ENCODE measurements at places on chromosomes 6 and 20.

GRCh38 chr6:25244865-25245264 is 34.3 kb upstream of the CARMIL1 start:
- H3K4me1 ChIP-seq: no peaks in the 10 kb centered on the region
- H3K36me3 ChIP-seq: no peaks in the 10 kb centered on the region
- no peak overlapping the region for H3K27ac ChIP-seq
- no peaks in the 10 kb centered on the region for H3K27me3 ChIP-seq
- H3K4me3 ChIP-seq: no peak overlapping the region
- DNase-seq: no peak

- peak overlapping the region; percentile 35 for H3K27ac ChIP-seq
- no peak for DNase-seq
- H3K27me3 ChIP-seq: peaks cover 10% of the 10 kb centered on the region
- peaks cover 41% of the 10 kb centered on the region for H3K4me1 ChIP-seq
- peak overlapping the region; percentile 85 for H3K4me3 ChIP-seq
- H3K36me3 ChIP-seq: peaks cover 9% of the 10 kb centered on the region
These were observed 50.2 kb downstream of the TMEM242 start for GRCh38 chr6:157272866-157273755.

GRCh38 chr6:50358113-50358512 is 308.4 kb upstream of the DEFB112 start:
- H3K27ac ChIP-seq: no peak overlapping the region
- no peaks in the 10 kb centered on the region for H3K4me1 ChIP-seq
- no peaks in the 10 kb centered on the region for H3K36me3 ChIP-seq
- H3K27me3 ChIP-seq: no peaks in the 10 kb centered on the region
- H3K4me3 ChIP-seq: no peak overlapping the region

DNA sequence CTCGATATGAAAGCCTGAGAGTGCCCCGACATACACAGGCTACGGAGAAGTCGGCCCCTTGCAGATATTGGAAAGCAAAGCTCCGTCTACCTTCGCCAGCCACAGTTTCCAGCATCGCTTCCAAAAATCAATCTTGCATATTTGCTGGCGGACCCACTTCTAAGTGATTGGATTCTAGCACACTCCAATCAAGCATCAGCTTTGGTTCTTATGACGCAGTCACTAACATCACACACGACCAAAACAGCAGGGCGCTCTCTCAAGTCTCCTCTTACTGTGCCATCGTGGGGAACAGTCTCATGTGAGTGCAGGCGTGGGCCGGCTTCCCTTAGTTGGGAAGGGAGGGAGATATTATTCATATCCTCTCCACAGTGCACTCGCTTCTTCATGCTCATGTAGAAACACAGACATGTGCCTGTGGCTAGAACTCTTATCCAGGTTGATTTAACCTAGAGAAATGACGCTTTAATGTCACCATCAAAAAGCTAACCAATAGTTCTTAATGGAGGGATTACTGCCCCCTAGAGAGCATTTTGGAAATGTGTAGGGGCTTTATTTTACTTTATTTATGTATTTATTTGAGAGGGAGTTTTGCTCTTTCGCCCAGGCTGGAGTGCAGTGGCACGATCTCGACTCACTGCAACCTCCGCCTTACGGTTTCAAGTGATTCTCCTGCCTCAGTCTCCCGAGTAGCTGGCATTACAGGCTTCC is 229.8 kb downstream of the SOD2 start:
- H3K4me3 ChIP-seq: no peak overlapping the region
- peaks cover 27% of the 10 kb centered on the region for H3K27me3 ChIP-seq
- no peak for DNase-seq
- no peaks in the 10 kb centered on the region for H3K4me1 ChIP-seq
- no peaks in the 10 kb centered on the region for H3K36me3 ChIP-seq
- no peak overlapping the region for H3K27ac ChIP-seq

GRCh38 chr6:149974825-149975224 is 11.1 kb downstream of the ULBP1 start:
- no peak overlapping the region for H3K27ac ChIP-seq
- DNase-seq: no peak
- no peak overlapping the region for H3K4me3 ChIP-seq
- no peaks in the 10 kb centered on the region for H3K36me3 ChIP-seq
- H3K4me1 ChIP-seq: no peaks in the 10 kb centered on the region

DNA sequence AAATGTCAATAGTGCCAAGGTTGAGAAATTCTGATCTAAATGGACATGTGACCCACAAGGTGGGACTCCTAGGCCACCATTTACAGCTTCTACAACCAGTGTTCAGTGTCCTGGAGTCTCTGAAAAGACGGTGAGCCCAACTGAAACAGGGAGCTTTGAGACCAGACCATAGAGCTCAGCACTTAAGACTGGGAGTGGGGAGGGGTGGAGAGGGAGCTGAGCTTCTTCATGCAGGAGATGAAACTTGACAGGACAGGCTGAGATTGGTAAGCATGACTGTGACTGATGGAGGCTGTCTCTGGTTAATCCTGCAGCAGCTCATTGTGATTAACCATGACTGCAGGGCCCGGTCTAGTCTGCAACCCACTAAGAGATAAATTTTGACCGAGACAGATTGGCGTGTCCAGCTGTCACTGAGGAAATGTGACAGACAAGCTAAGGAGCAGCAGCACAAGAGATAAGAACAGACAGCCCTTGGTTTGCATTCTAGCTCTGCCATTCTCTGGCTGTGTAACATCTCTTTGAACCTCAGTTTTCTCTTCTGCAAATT is 1.4 kb upstream of the AAR2 start:
- no peaks in the 10 kb centered on the region for H3K36me3 ChIP-seq
- H3K27ac ChIP-seq: no peak overlapping the region
- H3K27me3 ChIP-seq: no peaks in the 10 kb centered on the region
- H3K4me3 ChIP-seq: peak overlapping the region; percentile 68

GRCh38 chr6:65646544-65646943 is 60.5 kb downstream of the EYS start:
- no peaks in the 10 kb centered on the region for H3K27me3 ChIP-seq
- H3K4me3 ChIP-seq: no peak overlapping the region
- no peak for DNase-seq
- peaks cover 16% of the 10 kb centered on the region for H3K4me1 ChIP-seq
- peaks cover 21% of the 10 kb centered on the region for H3K36me3 ChIP-seq

DNA sequence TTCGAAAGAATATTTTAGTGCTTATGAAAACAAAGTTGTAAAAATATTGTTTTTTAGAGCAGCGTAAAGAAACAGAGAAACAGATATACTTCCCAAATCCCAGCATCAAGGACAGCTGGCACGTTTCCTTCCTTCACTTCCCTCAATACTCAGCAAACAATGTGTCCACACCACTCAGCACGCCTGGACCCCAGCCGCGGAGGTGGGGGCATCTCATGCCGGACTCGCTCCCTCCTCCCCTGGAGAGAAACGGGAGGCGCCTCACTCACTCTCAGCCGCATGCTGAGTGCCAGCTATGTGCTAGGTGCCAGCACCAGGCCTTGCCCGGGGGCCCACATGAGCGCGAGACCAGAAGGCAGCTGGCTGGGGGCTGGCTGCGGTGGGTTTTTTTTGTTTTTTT is 34.7 kb downstream of the SLC2A4RG start:
- H3K27ac ChIP-seq: peak overlapping the region; percentile 92
- H3K27me3 ChIP-seq: no peaks in the 10 kb centered on the region
- H3K36me3 ChIP-seq: peaks cover 5% of the 10 kb centered on the region
- no peak overlapping the region for H3K4me3 ChIP-seq
- no peak for DNase-seq
- H3K4me1 ChIP-seq: peaks cover 32% of the 10 kb centered on the region

GRCh38 chr6:54291146-54291545 is 17.1 kb upstream of the TINAG start:
- no peak overlapping the region for H3K4me3 ChIP-seq
- H3K27ac ChIP-seq: no peak overlapping the region
- DNase-seq: no peak
- no peaks in the 10 kb centered on the region for H3K4me1 ChIP-seq
- H3K27me3 ChIP-seq: no peaks in the 10 kb centered on the region
- no peaks in the 10 kb centered on the region for H3K36me3 ChIP-seq

DNA sequence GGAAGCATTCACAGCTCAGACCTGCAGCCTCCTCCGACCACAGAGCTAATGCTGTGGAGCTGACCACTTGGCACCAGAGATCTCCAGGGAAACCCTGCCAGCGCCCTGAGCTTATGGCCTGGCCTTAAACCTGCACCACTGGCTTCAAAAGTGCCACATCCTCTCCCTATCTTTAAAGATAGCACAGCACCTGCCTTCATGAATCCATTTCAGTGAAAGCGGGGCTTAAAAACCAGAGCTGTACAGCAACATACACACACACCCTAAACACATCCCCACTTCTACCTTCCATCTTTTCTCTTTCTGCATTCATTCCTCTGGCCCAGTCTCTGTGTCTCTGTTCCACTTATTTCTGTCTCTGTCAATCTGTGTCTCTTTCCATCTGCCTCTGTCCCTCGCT is 59.8 kb upstream of the CCDC167 start:
- H3K4me1 ChIP-seq: peaks cover 69% of the 10 kb centered on the region
- H3K27ac ChIP-seq: no peak overlapping the region
- peaks cover 10% of the 10 kb centered on the region for H3K27me3 ChIP-seq
- no peaks in the 10 kb centered on the region for H3K36me3 ChIP-seq

GRCh38 chr6:82968708-82969107 is 96.9 kb downstream of the UBE3D start:
- H3K4me1 ChIP-seq: no peaks in the 10 kb centered on the region
- H3K4me3 ChIP-seq: no peak overlapping the region
- peaks cover 5% of the 10 kb centered on the region for H3K36me3 ChIP-seq
- no peaks in the 10 kb centered on the region for H3K27me3 ChIP-seq

DNA sequence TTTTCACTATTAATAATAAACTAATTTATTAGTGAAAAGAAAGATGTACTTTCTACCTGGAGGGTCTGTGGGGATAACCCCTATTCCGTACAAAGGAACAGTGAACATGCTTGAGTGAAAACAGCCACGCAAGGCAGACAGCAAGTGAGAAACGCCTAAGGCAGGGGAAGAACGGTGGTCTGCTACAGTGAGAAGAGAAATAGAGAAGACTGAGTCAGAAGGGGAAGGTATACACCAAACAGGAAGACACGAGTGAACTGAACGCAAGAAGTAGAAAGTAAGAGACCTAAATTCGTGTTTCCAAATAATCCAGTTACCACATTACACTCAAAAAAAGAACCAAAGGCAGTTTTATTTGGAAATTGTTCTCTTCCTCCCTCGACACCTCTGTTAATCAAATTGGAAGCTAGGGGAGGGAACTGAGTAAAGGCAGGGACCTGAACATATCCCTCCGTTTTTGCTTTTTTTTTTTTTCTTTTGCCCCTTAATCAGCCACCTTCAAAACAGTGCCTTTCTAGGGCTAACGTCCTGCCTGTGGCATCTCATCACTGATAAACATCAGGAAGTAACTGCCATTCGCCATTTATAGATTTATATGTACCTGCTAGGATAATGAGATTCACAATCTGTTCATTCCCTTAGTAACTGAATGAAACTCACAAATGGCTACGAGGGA is 48.9 kb downstream of the ATXN1 start:
- H3K27ac ChIP-seq: no peak overlapping the region
- H3K27me3 ChIP-seq: no peaks in the 10 kb centered on the region
- no peak for DNase-seq
- H3K4me1 ChIP-seq: peaks cover 18% of the 10 kb centered on the region
- H3K4me3 ChIP-seq: no peak overlapping the region

DNA sequence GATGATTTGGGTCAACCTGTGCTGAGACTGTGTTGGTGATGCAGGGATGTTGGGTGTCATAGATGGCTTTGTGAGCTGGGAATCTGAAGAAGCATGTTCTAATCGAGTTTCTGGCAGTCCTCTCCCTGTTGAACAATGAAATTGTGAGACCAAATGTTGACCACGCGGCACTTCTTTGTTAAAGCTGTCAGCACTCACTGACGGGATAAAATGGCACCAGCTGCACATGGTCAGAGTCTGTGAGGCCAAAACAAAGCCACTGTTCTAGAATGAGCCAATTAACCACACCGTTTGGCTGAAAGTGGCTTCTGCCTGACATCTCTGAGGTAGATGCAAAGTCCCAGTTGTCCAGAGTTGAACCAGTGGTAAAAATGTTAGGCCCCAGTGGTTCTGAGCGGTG is 562.2 kb downstream of the KIF16B start:
- H3K27me3 ChIP-seq: no peaks in the 10 kb centered on the region
- H3K4me3 ChIP-seq: no peak overlapping the region
- no peak for DNase-seq
- H3K27ac ChIP-seq: peak overlapping the region; percentile 89
- H3K4me1 ChIP-seq: peaks cover 14% of the 10 kb centered on the region

DNA sequence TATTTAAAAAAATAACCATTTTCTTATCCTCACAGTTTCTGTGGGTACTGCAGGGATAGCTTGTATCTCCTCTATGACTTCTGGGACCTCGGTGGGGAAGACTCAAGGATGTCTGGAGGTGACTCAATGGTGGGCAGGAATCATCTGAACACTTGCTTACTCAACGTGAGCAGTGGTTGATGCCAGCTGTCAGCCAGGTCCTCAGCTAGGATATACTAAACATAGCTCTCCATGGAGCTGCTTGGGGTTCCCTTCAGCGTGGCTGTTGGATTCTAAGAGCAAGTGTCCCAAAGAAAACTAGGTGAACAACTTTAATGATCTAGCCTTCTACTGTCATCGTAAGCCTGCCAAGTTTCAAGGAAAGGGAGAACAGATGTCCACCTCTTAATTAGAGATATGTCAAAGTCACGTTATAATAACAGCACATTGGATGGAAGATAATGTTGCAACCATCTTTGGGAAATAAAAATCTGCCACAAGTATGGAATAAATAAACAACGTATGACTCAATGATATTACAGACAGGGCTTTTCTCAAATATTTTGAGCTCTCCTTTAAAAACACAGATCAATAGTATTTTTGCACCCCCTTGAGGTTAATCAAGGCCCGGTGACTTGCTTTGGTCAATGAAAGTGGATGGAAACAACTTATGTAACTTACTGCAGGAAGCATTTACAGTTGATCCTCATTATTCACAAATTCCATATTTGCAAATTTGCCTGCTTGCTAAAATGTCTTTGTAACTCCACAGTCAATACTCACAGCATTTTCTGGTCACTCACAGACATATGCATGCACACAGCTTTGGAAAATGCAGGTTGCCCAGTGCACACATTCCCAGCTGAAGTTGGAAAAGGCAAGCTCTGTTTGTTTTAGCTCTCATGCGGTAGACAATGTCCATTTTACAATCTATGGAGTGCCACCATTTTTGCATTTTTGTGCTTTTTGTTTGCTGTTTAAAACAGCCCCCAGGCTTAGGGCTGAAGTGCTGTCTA is 6.6 kb upstream of the HEBP2 start:
- no peak overlapping the region for H3K27ac ChIP-seq
- DNase-seq: no peak
- no peaks in the 10 kb centered on the region for H3K27me3 ChIP-seq
- no peaks in the 10 kb centered on the region for H3K36me3 ChIP-seq
- no peak overlapping the region for H3K4me3 ChIP-seq

GRCh38 chr6:161152907-161153662 is 120.8 kb downstream of the AGPAT4 start:
- H3K36me3 ChIP-seq: peaks cover 29% of the 10 kb centered on the region
- no peak overlapping the region for H3K4me3 ChIP-seq
- no peak for DNase-seq
